Esophagus mucosa (tissue), 1 donor: ENCODE measurements at places on chromosomes 2 and 18. TPM values are rescaled to one million over a fixed set of nuclear protein-coding genes. Genes with fewer than 3 reads are reported as not detected.

OXER1 gene
- total RNA-seq: 0.40 TPM

AQP12B gene
- total RNA-seq: not detected

SEPTIN10 gene
- total RNA-seq: 72.6 TPM

UGT1A6 gene
- total RNA-seq: 11.2 TPM

VWA3B gene
- 0.40 TPM for total RNA-seq

SAG gene
- total RNA-seq: not detected

RESP18 gene
- not detected for total RNA-seq

CD302 gene
- 1.6 TPM for total RNA-seq

PROM2 gene
- 100 TPM for total RNA-seq

PLEK gene
- 1.00 TPM for total RNA-seq

CXXC1 gene
- 31.4 TPM for total RNA-seq

LRRTM4 gene
- not detected for total RNA-seq

DNA sequence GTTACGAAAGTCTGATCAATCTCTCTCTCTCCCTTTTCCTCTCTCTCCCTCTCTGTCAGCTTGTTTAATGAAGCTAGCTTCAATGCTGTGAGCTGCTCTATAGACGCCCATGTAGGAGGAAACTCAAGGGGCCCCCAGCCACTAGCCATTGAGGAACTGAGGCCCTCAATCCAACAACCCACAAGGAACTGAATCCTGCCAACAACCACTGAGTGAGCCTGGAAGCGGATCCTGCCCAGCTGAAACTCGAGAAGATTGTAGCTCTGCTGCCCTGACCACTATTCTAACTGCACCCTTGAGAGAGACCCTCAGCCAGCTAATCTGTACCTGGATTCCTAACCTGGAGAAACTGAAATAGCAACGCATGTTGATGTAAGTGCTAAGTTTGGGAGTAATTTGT is 129.2 kb downstream of the BCL11A start:
- ATAC-seq: no peak

DNA sequence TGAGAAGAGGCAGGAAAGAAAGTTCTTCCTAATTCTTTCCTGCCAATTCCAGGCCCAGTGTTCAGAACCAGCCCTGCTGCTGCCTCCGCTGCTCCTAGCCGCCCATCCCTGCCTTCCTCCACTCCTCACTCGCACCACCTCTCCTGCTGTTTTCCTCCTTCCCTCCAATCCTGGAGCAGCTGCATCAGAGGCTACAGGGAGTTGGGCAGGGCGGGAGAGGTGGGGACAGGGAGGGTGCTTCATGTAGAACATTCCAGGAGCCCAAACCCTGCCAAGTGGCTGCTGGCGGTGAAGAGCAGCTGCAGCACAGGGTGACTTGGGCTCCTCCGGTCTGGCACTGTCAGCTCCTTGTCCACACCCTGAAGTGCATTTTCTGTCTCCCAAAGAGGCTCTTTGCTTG is 176.3 kb downstream of the TNS1 start:
- peak; percentile 27 for ATAC-seq

- ATAC-seq: peak; percentile 63
Observed at GRCh38 chr2:118464546-118465265, 376.4 kb downstream of the INSIG2 start.

- ATAC-seq: peak; percentile 71
Observed at GRCh38 chr2:205858881-205859441, 176.7 kb downstream of the NRP2 start.

- no peak for ATAC-seq
Observed at GRCh38 chr2:48249025-48249424, 280.9 kb upstream of the STON1 start.

DNA sequence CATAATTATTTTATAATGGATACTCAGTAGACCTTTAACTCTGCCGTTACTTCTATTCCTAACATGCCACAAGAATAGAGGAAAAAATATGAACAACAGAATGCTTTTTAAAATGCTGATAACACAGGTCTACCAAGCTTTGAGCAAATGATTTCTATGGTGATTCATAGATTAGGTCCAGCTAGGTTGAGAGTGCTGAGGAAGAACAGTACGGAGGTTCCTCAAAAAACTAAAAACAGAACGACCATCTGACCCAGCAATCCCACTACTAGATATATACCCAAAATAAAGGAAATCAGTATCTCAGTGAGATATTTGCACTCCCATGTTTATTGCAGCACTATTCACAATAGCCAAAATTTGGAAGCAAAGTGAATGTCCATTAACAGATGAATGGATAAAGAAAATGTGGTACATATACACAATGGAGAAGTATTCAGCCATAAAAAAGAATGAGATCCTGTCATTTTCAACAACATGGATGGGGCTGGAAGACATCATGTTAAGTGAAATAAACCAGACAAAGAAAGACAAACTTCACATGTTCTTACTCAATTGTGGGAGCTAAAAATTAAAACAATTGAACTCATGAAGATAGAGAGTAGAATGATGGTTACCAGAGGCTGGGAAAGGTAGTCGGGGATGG is 111.6 kb upstream of the SERTAD2 start:
- no peak for ATAC-seq

DNA sequence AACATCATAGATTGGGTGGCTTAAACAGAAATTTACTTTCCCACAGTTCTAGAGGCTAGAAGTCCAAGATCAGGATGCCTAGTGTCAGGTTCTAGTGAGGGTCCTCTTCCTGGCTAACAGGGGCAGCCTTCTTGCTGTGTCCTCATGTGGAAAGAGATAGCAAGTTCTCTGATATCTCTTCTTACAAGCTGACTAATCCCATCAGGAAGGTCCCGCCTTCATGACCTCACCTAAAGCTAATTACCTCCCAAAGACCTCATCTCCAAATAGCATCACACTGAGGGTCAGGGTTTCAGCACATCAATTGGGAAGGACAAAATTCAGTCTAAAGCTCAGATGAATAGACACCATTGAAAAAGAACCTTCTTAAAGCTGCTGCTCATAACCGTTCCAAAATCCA is 22.9 kb downstream of the ACVR1 start:
- ATAC-seq: no peak

- no peak for ATAC-seq
Observed at GRCh38 chr2:10004836-10005235, 38.5 kb upstream of the KLF11 start.

- ATAC-seq: no peak
Observed at GRCh38 chr2:10990561-10991111, 78.9 kb downstream of the KCNF1 start.

DNA sequence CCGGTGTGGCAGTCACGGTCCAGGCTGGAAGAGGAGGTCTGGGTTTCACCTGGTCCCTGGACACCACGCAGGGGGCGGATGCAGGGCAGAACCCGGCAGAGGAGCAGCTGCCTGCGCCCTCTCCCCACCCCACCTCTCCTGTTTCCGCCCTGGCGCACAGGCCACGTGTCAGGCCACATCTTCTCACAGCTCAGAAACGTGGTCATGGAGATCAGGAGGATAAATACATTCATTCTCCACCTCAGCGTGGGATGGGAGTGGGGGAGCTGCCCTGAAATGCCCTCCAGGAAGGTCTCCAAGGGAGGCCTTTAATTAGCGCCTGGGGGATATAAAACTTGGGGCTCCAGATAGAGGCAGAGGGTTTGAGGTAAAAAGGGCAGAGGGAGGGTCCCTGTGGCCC is 142.0 kb downstream of the KCTD1 start:
- ATAC-seq: no peak

DNA sequence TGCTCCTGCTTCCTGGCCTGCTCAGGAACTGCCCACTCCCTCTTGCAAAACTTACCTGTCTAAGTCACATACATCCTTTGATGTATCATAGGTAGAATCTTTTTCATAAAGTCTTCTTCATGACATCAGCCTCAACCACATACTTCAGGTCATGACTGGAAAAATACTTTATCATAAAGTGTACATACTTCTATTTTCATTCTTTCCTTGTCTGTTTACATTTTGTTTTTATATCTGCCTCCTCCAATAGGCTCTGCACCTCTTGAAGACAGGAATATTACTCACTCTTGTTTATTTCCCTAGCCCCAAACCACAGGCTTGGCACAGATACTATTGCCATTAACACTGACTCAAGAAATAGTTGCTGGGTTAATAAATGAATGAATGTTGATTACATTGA is 43.6 kb upstream of the ZNF804A start:
- no peak for ATAC-seq

DNA sequence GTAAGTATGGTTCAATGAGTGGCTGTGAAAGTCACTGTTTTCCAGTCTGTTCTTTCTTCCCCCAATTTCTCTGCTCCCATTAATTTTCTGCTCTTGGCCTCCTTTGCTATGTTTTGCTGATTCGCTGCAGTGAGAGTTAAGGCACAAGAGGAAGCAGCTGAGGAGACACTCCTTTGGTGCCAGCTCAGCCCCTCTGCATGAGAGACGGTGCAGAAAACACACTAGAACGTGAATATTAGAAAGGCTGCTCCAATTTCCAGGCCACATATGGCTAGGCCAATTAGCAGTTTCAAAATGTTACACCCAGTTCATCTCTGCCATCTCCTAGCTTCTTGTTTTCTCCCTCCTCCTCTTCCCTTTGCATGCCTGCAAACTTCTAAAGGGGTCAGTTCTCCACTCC is 38.9 kb downstream of the AKAIN1 start:
- no peak for ATAC-seq

GRCh38 chr2:21194858-21195271 is 71.1 kb downstream of the TDRD15 start:
- no peak for ATAC-seq

DNA sequence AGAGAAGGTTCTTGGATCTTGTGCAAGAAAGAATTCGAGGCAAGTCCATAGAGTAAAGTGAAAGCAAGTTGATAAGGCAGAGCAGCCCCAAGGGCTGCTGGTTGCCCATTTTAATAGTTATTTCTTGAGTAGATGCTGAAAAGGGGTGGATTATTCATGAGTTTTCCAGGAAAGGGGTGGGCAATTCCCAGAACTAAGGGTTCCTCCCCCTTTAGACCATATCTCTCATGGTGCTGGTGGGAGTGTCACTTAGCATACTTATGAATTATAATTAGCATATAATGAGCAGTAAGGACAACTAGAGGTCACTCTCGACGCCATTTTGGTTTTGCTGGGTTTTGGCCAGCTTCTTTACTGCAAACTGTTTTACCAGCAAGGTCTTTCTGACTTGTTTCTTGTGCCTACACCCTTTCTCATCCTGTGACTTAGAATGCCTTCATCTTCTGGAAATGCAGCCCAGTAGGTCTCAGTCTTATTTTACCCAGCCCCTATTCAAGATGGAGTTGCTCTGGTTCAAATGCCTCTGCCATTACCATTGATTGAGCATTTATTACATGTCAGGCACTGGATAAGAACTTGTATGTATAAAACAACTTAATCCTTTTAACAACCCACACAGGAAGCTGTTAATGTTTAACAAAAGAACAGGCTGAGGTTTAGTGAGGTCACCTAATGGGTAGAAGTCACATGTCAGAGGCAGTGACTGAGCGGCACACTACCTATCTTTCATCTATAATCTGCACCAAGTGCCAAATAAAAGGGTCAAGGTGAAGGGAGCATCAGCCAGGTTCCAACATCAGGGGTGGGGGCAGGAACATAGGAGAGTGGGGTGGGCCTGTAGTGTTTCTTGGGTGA is 250.9 kb downstream of the ICOS start:
- ATAC-seq: no peak

DNA sequence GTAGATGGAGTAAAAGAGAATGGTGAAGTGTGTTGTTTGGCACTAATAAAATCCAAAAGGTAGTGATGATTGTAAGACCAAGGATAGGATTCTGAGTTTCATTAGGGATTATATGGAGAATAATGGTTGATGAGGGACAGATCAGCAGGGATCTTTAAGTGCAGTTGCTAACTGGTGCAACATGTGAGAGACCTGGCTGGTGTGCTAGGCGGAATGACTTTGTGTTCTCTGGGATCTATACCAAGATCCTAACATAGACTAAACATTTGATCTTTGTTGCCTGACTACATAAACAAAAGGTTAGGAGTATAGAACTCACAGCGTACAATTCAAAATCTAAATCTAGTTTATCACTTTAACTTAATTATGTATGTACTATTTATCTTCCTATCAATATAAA is 135.4 kb downstream of the PTRHD1 start:
- ATAC-seq: no peak

GRCh38 chr2:168642873-168643272 is 159.6 kb upstream of the NOSTRIN start:
- no peak for ATAC-seq

DNA sequence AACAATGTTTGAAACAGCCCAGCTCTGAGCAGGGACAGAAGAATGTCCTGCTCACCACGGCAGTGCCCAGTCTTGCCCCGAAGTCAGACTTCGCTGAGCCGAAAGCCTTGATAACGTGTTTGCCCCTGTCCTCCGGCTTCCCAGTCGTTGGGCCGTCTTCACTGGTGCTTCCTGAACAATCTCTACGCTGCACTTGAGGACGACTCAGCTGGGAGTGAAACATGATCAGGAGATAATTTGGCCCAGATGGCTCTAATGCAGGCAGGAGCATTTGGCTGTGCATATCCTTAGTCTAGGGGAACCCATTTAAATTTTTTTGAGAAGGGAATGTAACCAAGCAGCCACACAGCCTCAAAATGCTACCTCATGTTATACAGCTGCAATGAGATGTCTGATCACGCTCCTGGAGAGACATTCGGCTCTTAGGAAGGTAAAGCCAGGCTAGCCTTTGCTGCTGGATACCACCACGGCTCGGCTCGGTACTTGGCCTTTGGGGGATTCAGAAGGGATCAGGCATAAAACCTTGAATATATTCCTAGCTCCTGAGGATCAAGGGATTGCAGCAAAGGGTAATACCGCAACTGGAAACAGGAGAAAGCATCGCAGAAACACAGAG is 43.6 kb downstream of the FECH start:
- ATAC-seq: no peak

GRCh38 chr2:219476652-219477151 is 22.0 kb upstream of the GMPPA start:
- no peak for ATAC-seq

DNA sequence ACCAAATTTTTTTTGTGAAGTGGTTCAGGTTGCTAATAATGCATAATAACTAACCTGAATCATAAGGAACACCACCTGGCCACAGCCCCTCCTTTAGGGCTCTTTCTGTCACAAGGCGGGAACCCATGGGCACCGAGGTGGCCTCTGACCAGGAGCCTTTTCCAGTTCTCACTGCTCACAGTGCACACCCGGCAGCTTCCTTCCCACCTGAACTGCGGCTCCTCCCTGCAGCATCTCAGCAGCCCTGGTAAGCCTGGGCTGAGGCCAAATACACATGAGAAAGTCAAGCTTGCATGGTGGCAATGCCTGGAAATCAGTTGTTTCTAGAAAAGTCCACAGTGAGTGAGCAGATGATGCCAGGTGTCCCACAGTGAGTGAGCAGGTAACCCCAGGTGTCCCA is 77.6 kb upstream of the SNTG2 start:
- no peak for ATAC-seq

DNA sequence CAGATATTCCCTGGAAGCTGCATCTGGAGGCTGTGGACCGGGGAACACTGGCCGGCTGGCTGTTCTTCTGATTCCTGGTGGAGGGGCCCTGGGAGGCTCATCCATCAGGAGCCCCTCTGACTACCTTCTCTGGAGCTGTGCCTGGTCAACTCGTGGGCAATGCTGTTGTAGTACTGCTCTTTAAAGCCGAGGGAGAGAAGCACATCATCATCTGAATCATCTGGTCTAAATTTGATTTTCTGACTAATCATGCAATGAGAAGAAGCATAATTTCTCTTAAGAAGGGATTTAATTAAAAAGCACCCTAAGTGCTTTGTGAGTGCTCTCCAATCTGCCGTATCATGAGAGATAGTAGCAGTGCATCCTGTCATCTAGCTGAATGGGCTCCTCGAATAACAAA is 229.5 kb downstream of the FHOD3 start:
- ATAC-seq: no peak

GRCh38 chr2:151914989-151915628 is 86.9 kb upstream of the ARL5A start:
- no peak for ATAC-seq

GRCh38 chr2:56505885-56506284 is 322.1 kb downstream of the CCDC85A start:
- no peak for ATAC-seq

GRCh38 chr2:240990726-240991377 is 7.6 kb upstream of the SNED1 start:
- no peak for ATAC-seq
